ENCODE measurements at places on chromosomes 3 and 15.

DNA sequence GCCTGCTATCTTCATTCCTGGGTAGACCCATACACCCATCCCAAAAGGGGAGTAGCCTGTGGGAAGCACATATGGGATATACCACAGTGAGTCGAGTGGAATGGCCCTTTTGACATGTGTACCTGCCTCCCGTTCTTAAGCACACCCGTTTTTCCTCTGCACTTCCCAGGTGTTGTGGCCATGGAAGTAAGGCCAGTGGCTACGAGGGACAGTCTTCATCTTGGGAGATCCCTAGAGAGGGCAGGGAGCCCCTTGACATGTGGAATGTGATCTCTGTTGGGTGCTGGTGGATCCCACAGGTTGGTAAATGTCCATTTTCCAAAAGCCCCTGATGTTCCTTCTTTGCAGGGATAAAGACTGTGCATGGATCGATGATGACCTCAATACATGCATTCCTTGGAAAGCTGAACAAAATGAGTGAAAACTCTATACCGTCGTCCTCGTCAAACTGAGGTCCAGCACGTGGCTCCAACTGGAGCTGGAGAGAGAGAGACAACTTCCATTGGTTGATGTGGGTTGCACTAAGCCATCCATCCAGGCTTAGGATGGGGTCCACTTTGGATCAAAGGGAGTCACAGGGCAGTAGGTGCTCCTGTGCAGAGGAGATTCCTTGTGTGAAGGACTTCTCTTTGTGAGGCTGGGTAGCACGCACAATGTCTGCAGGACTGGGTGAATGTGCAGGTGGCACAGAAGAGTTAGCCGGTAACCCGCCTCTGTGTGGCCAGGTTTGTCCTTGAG lies 136.8 kb downstream of the SNRPN start:
- DNase-seq: no peak

- no peak for DNase-seq
Observed at GRCh38 chr3:105511031-105511430, 144.3 kb downstream of the ALCAM start.

DNA sequence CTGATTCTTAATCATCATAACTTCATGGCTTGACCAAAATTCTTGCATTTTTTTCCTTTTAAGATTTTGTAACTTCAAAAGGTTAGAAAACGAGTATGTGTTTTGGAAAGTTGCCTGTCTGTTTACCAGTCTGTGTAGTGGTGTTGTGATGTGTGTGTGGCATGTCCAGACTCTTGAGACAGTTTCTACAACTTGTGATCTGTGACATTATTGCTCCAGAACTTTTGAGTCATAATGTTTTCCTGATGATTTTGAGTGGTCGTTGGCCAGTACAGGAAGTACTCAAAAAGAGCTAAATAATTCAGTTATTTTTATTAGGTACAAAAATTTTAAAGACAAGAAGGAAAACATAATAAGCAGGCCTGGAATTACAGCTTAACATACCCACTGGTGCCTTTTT lies 229.0 kb upstream of the C2CD4B start:
- DNase-seq: no peak

- DNase-seq: no peak
Observed at GRCh38 chr15:80638553-80639167, 56.5 kb upstream of the ABHD17C start.

GRCh38 chr3:167102071-167102470 lies 278.0 kb downstream of the ZBBX start:
- no peak for DNase-seq

DNA sequence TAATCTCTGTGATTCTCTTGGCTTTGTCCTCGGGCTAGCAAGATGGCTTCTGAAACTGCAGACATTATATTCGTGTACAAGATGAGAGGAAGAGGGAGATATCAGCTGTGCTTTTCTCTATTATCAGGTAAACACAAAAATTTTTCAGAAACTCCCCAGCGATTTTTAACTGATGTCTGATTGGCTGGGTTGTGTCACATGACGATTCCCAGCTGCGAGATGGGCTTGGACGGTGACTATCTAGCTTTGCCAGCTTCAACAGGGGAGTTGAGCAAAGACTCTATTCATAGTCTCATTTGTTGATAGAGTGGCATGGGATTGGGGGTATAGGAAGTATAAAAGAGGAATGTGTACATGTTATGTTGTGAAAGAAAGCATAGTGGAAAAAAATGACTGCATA lies 248.8 kb upstream of the AZI2 start:
- no peak for DNase-seq

GRCh38 chr3:97981886-97982285 lies 9.7 kb upstream of the RIOX2 start:
- DNase-seq: peak; percentile 42

GRCh38 chr3:126870608-126871210 lies 112.2 kb upstream of the PLXNA1 start:
- no peak for DNase-seq

DNA sequence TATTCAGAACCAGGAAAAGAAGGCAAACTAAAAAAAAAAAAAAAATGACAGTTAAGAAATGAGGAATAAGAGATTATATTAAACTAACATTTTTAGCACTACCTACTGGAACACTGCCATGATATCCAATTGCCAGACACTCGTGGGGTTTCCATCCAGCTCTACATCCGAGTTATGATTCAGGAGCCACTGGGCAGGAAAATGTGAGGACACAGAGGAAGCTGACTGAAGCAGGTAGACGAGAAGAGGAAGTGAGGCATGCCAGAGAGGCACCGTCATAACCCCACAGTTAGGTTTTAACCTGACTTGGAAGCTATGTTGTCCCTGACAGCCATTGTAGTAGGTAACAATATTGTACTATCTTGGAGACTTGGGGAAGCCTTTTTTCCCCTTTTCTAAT lies 495.0 kb downstream of the NLGN1 start:
- no peak for DNase-seq

- DNase-seq: peak; percentile 57
Observed at GRCh38 chr15:79779746-79780145, 117.1 kb downstream of the MTHFS start.

GRCh38 chr3:171646357-171647133 lies 163.7 kb downstream of the PLD1 start:
- no peak for DNase-seq

- no peak for DNase-seq
Observed at GRCh38 chr3:168884353-168884903, 779.1 kb downstream of the MECOM start.

- no peak for DNase-seq
Observed at GRCh38 chr3:26712211-26713026, 89.8 kb downstream of the LRRC3B start.

GRCh38 chr3:149086232-149086988 lies at the start of gene HLTF:
TSS of gene HLTF (minus strand) at chr3:149086533. CDS start at chr3:149086336, 197 bp downstream.
- DNase-seq: peak; percentile 94

DNA sequence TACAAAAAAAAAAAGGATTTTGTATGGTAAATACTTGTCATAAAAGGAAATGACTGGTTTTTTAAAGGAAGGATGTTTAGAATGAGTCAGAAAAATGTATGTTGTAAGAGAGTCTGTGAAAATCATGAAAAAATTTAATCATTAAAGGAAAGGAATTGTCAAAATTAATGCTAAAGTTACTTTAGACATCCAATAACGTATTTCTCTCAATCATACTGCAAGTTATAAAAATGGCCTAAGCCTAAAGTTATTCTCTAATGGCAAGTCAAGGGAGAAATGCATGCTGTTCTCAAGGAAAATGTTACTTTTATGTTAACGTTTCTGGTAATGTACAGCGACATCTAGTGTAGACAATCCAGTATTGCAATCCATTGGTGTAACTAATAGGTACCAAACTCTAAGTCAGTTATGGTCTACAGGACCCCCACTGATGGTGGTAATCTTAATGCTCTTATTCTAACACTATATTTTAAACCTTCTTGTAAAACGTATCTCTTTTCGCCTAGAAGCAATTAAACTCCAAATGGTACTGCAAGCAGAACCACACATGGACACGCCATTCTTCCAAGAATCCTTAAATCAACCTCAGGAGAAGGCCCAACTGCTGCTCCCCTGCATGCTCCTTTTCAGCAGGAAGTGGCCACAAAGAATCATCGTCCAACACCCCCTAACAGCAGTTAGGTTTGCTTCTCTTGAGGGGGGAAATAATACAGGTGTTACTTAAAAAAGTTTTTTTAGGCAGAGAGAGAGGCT lies 35.2 kb downstream of the NCEH1 start:
- no peak for DNase-seq

DNA sequence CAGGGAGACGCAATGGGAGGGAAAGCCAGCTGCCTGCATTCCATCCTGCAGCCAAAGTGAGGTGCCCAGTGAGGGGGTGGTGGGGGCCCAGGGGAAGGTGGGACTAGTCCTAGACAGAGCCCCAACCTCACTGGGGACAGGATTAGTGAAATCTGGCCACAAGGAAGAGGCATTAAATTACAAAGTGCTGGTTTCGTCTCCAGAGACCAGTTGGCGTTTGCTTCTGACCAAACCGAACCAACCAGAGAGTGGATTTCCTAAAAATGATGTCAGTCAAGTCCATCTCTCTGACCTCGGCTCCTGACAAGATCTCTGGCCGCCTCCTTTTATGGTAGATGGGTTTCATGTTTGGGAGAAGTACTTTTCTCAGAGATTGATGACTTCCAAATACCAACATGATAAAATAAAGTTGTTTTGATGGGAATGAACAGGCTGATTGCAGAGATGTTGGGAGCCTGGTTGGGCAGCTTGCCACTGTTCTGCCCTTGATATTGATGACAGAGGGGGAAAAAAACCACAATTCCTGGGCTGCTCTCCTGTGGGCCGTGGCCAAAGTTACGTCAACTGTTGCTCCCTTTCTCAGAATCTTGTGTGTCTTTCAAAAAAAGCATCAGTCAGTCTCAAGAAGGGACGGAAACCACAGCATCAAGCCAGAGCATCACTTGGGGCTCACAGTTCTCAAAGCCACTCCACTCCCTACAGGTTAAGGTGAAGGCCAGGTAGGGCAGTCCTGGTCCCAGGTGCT lies 24.6 kb downstream of the ITGA11 start:
- no peak for DNase-seq

- no peak for DNase-seq
Observed at GRCh38 chr3:48621461-48621869, at the start of gene TMEM89. TSS of gene TMEM89 (minus strand) at chr3:48621769. CDS start at chr3:48621756, 13 bp downstream.

GRCh38 chr3:42602961-42603360 lies 2.5 kb downstream of the NKTR start:
- no peak for DNase-seq

- DNase-seq: peak; percentile 68
Observed at GRCh38 chr15:25783607-25784540, 79.3 kb downstream of the ATP10A start.

- no peak for DNase-seq
Observed at GRCh38 chr3:46351646-46352045, 2.3 kb upstream of the CCR2 start.

GRCh38 chr3:46546896-46547440 lies 19.1 kb downstream of the LRRC2 start:
- no peak for DNase-seq

GRCh38 chr3:138089091-138089490 lies 26.3 kb downstream of the DZIP1L start:
- no peak for DNase-seq

DNA sequence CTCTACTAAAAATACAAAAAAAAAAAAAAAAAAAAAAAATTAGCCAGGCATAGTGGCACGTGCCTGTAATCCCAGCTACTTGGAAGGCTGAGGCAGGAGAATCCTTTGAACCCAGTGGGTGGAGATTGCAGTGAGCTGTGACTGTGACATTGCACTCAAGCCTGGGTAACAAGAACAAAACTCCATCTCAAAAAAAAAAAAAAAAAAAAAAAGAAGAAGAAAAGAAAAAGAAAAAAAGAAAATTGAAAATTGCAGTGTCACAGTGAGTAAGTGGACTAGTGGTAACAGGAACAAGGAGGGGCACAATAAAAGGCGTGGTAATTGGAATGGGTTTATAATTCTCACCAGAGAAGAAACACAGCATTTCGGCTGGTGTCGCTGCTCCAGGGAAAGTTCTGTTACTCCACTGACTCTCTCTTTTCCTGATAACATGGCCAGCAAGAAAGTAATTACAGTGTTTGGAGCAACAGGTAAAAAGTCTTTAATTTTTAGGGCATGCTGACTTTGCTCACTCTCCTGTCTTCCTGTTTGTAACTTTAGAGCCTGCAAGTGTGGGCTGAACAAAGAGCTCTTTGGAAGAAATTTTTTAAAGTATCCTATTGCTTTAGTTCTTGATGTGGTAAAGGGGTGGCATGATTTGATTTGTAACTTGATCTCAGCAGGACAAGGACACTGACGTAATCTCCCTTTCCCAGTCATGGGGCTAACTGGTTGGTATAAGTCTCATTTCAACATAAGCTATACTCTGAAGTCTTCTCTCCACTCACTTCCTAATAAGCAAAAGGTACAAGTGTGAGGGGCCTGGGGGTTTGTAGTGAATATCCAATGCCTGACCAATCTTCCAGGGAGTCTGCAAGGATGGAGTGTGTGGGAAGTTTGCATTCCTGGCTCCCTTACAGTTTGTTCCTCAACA lies 22.1 kb upstream of the TRA2B start:
- DNase-seq: peak; percentile 38

- DNase-seq: no peak
Observed at GRCh38 chr3:159236321-159236720, 434.5 kb downstream of the MFSD1 start.

DNA sequence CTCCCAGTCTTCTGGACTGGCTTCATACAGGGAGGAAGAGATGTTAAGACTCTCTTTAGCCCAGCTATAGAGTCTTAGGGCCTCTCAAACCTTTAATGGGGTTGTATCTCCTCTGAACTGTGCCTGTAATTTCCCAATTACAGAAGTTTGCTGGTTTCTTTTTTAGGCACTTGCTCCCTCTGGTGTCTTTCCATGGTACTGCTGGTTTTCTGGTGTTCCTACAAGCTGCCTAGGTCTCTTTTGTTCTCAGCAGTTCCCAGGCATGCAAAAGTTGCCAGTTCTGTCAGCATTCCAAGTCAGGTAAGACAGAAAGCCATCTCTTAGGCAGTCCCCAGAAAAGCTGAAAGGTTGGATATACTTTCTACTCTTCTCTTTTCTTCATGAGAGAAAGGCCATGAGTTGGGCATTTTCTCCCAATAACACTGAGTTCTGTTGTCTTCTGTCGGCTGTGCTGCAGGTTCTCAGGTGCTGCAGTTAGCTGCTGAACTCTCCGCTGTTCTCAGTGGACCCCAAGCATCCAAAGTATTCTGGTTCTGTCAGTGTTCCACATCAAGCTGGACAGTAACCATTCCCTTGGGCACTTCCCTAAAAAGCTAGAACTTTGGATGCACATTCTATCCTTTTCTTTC lies 54.4 kb upstream of the EHHADH start:
- DNase-seq: peak; percentile 74

- DNase-seq: no peak
Observed at GRCh38 chr15:65115542-65115941, 542 bp upstream of the UBAP1L start.

GRCh38 chr3:156107504-156107903 lies 12.9 kb upstream of the KCNAB1 start:
- DNase-seq: no peak
